ENCODE measurements at places on chromosomes 3 and 15.

DNA sequence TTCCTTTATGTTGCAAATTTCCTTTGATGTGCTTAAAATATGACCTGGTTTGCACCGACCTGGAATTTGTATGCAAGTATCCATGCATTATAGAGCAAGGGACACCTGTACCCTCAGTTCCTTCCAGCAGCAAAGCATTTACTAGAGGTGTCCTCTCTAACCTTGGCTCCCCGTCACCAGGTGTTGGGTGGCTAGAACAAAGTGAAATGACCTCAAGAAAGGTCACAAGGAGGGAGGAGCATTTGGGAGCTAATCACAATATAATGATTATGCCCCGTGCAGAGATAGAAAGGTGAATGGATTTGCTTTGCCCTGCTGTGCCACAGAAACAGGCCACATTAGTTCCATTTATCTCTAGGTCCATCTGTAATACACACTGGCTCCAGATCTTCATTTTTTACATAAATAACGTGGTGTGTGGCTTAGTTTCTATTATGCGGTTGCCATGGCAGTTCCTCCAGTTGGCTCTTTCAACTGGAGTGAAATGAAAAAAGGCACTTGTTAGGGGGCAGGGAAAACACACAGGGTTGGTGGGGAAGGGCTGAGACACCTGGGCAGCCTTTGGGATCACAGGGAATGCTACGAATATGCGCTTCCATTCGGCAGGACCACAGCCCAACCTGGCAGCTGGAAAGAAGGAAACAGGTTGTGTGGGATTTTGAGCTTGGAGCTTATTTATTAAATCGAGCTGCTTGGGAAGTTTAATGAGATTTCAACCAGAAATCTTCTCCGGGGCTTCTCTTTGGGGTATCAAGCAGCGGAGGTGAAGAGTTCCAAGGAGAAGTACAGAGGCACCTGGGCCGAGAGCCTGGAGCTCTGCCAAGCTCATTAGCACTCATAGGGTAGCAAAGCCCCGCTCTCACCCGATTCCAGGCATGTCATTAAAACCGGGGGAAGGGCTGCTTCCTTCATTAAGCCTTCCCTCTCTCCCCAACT lies 233.5 kb upstream of the ST8SIA2 start:
- DNase-seq = no peak
- H3K4me1 ChIP-seq = peaks cover 14% of the 10 kb centered on the region
- H3K36me3 ChIP-seq = no peaks in the 10 kb centered on the region
- no peak overlapping the region for H3K4me3 ChIP-seq

- no peaks in the 10 kb centered on the region for H3K27me3 ChIP-seq
- no peak overlapping the region for H3K4me3 ChIP-seq
- no peak overlapping the region for H3K27ac ChIP-seq
- H3K4me1 ChIP-seq = no peaks in the 10 kb centered on the region
- no peaks in the 10 kb centered on the region for H3K36me3 ChIP-seq
- DNase-seq = no peak
These were observed 361.4 kb upstream of the CFAP20DC start for GRCh38 chr3:59411186-59411585.

- no peak for DNase-seq
- no peaks in the 10 kb centered on the region for H3K36me3 ChIP-seq
- no peaks in the 10 kb centered on the region for H3K4me1 ChIP-seq
- H3K27ac ChIP-seq = no peak overlapping the region
These were observed 188.2 kb downstream of the VPS13C start for GRCh38 chr15:61871926-61872522.

GRCh38 chr3:29452934-29453283 lies 172.0 kb downstream of the RBMS3 start:
- H3K4me1 ChIP-seq = peaks cover 23% of the 10 kb centered on the region
- no peak for DNase-seq
- H3K36me3 ChIP-seq = no peaks in the 10 kb centered on the region
- no peak overlapping the region for H3K4me3 ChIP-seq
- no peak overlapping the region for H3K27ac ChIP-seq

GRCh38 chr3:104040896-104041295 lies 1325.8 kb upstream of the ALCAM start:
- no peak overlapping the region for H3K27ac ChIP-seq
- H3K4me1 ChIP-seq = no peaks in the 10 kb centered on the region
- H3K27me3 ChIP-seq = no peaks in the 10 kb centered on the region
- H3K36me3 ChIP-seq = no peaks in the 10 kb centered on the region
- DNase-seq = no peak

GRCh38 chr15:100247228-100248225 lies 94.2 kb downstream of the ADAMTS17 start:
- no peak for DNase-seq
- H3K4me1 ChIP-seq = peaks cover under 1% of the 10 kb centered on the region
- no peak overlapping the region for H3K4me3 ChIP-seq
- no peak overlapping the region for H3K27ac ChIP-seq
- H3K27me3 ChIP-seq = no peaks in the 10 kb centered on the region
- H3K36me3 ChIP-seq = no peaks in the 10 kb centered on the region

DNA sequence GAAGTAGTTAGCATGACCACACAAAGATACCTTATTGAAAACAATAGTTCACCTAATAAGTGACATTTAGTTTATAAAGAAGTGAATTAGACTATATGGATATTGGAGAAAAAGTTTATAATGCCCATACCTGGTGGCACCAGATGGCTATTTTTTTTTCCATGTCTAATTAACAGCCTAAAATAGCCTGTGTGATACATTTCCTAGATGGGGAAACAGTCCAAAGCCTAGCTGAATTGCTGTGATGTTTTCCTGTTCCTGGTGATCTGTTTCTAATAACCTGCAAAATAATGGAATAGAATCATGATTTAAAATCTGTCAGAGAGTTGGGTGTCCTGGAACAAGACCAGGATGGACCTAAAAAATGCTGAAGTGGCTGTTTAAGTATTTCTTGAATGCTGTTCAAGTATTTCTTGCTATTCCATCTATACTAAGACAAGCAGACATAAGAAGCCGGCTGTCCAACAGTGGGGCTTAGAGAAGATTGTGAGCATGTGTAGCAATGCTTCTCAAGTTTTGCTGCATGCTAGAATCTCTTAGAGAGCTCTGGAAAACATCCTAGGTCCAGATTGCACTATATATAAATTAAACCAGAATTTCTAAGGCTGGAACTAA lies 31.3 kb downstream of the LRRC3B start:
- DNase-seq = no peak
- no peak overlapping the region for H3K27ac ChIP-seq
- peaks cover 4% of the 10 kb centered on the region for H3K27me3 ChIP-seq
- H3K36me3 ChIP-seq = no peaks in the 10 kb centered on the region
- no peak overlapping the region for H3K4me3 ChIP-seq

All from glutamatergic neuron (in vitro differentiated cells).